Small intestine (tissue), 16 donors: ENCODE measurements at places on chromosomes 2 and 18. TPM values are rescaled to one million over a fixed set of nuclear protein-coding genes. Genes with fewer than 3 reads are reported as not detected.

DNA sequence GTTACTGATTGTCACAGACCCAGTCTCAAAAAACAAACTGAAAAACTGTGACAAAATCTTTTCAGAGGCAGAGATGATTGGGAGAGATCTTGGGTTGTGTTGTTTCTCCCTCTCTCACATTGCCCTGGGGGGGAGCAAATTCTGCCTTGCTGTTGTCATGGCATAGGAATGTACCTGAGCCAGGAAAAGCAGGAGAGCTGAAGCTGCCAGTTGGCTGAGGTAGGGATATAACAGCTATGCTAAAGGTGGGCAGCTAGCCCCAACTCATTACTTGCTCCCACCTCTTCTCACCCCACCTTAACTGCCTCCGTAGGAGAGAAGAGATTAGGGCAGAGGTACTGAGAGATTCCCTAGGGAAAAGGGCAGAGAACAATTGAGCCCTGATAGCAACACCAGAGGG, 299.3 kb downstream of the OSR1 start:
- DNase-seq, result no peak

DNA sequence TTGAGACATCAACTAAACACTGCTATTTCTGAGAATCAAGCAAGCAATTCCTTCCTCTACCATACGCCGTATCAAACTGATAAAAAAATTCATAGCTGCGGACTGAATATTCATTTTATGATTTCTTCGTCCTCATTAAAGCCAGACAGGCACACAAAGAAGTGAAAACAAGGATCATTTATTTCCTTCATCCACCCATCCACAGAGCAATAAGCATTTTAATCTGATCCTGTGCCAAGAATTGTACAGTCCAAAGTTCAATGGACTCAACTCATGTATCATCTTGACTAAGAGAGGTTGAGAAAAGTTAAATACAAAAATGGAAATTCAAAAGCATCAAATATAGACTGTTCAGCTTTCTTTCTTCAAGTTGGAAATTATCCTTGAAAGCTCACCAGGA, 19.7 kb upstream of the SNTG2 start:
- DNase-seq, result no peak

GRCh38 chr18:48228841-48229240, 180.3 kb downstream of the ZBTB7C start:
- DNase-seq, result no peak

DNA sequence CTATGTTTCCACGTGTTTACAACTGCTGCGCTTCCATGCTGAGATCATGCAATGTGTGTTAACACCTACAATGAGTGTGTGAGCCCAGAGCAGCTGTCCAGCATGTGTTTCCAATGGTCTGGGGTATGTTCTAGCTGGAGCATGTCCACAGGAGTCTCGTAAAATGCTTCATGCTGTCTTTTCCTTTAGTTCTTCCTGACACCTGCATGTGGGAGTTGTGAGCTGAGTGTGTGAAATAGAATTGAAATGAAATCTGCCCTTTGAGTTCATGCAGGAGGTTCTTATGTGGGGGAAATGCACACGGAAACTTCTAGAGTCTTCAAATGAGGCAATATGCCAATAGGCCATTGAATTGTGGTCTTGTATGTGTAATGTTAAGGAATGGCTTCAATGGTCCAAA, 205.1 kb downstream of the RND3 start:
- DNase-seq, result no peak

DNA sequence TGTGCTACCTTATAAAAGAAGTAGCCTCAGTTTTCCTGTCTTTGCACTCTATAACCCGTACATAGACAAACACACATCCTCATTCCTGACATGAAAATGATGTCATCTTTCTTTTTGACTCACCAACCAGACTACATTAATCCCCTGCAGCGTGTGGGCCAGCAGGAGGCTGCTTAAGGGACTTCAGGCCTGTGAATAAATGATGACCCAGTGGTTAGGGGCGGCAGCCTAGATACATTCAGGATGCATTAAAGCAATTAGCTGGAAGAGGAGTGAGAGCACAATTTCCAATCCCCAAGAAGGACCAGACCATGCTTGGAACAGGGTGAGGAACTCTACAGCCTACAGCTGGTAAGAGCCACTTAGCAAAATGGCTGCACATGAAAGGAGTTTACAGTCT, 57.3 kb upstream of the KLF7 start:
- DNase-seq, result no peak

ABCB11 gene
- not detected for polyA plus RNA-seq

- no peak for DNase-seq
Observed at GRCh38 chr18:74400813-74401212, 56.3 kb downstream of the DIPK1C start.

- no peak for DNase-seq
Observed at GRCh38 chr2:234464291-234464645, 32.6 kb downstream of the ARL4C start.

DNA sequence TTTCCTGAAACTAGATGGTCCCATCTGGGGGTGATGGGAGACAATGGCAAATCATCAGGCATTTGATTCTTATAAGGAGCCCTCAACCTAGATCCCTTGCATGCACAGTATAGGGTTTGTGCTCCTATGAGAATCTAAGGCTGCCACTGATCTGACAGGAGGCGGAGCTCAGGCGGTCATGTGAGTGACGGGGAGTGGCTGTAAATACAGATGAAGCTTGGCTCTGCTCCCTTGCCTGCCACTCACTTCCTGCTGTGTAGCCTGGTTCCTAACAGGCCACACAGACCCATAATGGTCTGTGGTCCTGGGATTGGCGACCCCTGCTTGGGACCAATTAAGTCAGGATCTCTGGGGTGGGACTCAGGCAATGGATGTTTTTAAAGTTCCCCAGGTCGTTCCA, 293.4 kb downstream of the ZNF521 start:
- DNase-seq, result peak; percentile 59

FLACC1 gene
- polyA plus RNA-seq, result 2.9 TPM

DNA sequence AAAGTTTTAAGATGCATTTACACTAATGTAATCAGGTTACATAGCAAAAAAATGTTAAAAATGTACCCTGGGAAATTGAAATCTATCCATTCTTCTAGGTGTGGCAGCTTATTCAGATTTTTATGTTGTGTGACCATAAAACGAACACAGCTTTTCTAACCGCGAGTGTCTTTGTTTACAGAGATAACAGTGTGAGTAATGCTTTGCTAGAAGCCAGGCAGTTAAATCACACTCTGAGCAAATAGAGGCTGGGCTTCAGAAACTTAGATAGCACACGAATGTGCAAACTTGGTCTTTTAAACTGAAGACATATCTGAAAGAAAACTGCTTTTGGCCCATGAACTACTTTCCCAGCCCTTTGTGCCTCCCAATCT, 116.1 kb downstream of the SPTBN1 start:
- DNase-seq, result peak; percentile 87

KLHL29 gene
- polyA plus RNA-seq, result 2.7 TPM

DNA sequence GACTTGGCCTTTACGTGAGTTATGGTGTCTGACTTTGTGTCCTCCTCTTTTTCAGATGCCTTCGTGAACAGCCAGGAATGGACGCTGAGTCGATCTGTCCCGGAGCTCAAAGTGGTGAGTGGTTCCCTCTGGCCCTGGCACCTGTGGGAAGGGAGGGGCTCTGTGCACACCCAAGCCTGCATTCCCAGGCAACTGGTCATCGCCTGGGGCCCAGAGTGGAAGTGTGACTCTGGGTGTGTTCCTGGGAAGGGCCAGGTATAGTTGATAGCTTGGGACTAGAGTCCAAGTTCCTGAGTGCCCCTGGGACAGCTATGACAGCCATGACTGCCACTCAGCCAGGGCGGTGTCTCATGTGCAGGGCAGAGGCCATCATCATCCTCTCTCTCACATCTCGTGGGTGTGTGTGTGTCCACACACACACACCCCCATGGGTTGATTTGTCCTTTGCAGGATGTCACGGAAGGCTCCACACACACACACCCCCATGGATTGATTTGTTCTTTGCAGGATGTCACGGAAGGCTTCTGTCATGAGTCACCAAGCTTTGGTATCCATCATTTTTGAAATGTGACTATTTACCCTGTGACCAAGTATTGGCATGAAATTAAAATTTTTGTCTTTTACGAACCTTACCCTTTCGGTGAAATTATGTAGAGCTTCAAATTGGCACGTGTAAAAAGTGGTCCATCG, 215.4 kb downstream of the AGAP1 start:
- DNase-seq, result peak; percentile 94

LOXL3 gene
- 0.22 TPM for polyA plus RNA-seq

- peak; percentile 72 for DNase-seq
Observed at GRCh38 chr2:178891265-178891958, 84.2 kb upstream of the TTN start.

GRCh38 chr18:50638884-50639420, 79.1 kb downstream of the MAPK4 start:
- DNase-seq, result no peak

DNA sequence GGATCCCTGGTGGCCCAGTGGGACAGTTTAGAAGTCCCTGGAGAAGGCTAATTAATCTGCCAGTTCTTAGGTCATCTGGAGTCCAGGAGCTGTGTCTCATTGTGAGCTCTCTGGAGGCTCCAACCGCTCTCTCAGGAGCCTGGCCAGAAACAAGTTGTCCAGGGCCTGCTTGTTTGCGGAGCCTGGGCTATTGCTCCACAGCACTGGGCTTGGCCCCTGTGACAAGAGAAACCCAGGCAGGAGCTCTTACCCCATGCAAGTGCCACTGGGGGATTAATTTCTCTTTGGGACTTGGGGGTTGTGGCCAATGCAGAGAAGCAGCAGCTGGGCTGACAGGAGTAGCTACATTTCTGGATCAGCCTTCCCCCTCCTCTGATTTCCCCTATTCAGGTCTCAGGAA, 24.5 kb upstream of the TNP1 start:
- DNase-seq, result no peak

SLC5A7 gene
- polyA plus RNA-seq, result 0.12 TPM
